ENCODE measurements at places on chromosomes 1 and 21.

- DNase-seq = no peak
Observed at GRCh38 chr1:44377925-44378784, 23.1 kb upstream of the ERI3 start.

DNA sequence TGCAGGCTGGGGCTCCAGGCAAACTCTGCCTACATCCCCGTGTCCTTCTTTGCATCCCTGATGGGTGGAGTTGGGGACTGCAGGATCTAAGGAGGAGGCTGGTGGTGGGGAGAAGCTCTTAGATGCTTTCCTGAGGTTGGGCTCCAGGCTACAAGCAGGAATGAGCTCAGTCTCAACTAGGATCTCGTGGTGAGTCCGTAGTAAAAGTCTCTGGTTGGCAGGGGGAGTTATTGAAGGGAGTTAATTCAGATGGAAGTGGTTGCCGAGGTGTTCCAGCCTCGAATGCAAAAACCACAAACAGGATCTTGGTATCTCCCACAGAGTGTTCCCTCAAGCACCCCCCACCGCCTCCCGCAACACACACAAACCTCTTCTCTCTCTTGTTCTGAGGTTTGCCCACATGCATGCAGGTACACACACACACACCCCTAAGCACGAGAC is 35.0 kb downstream of the TMCC2 start:
- no peak for DNase-seq

GRCh38 chr1:51156752-51157151 is 54.7 kb downstream of the C1orf185 start:
- DNase-seq = no peak

- DNase-seq = no peak
Observed at GRCh38 chr1:153919876-153920852, 2.6 kb downstream of the GATAD2B start.

- DNase-seq = no peak
Observed at GRCh38 chr1:225415967-225416745, 11.7 kb downstream of the LBR start.

GRCh38 chr1:69569175-69569541 is 1.4 kb downstream of the LRRC7 start:
- no peak for DNase-seq

DNA sequence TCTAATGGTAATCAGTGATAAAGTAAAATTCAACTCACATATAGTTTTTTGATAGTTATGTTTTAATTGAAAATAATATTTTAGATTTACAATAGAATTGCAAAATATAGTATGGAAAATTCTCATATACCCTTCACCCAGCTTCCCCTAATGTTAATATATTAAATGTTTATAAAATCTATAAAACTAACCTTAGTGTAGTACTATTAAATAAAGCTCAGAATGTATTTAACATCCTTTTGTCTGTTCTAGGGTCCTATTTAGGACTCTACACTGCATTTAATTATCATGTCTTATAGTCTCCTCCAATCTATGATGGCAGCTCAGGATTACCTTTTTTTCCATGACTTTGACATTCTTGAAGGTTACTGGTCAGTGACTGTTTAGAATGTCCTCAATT is 389.2 kb downstream of the LMX1A start:
- DNase-seq = no peak

DNA sequence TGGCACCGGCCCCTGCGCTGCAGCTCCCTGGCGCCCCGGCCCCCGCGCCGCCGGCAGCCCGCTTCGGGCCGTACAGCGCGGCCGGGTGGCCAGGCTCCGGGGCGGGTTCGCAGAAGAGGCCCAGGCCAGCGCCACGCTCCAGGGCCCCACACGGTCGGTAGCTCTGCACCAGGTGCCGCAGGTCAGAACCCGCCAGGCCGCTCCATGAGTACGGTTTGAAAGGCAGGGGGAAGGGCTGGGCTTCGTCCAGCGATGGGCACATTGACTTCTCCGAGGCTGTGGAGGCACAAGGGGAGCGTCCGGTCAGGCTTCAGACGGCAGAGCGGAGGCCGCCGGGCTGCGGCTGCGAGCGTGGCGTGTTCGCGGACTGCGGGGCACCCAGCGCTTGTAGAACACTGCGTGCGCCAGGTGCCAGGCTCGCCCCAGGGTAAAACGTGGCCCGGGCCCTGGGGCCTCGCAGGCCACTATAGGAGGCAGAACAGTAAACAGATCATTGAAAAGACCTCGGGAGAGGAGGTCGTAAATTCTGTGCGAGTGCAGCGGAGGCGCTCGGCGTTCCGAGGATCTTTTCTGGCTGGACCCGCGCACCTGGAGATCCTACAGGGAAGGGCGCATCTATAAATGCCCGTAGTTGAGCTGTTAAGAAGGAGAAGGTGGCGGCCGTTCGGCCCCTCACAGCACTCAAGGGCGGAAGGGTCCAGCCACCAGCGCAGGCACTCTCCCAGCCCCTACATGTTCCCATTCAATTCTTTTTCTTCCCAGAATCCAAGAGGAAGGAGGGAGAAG is 5.7 kb downstream of the GFI1 start:
- DNase-seq = no peak
